Activated naive CD4-positive, alpha-beta T cell treated with anti-CD3 and anti-CD28 coated beads for 36 hours (primary cell): ENCODE measurements at places on chromosomes 1 and 21. TPM values are rescaled to one million over a fixed set of nuclear protein-coding genes. Genes with fewer than 3 reads are reported as not detected.

DNA sequence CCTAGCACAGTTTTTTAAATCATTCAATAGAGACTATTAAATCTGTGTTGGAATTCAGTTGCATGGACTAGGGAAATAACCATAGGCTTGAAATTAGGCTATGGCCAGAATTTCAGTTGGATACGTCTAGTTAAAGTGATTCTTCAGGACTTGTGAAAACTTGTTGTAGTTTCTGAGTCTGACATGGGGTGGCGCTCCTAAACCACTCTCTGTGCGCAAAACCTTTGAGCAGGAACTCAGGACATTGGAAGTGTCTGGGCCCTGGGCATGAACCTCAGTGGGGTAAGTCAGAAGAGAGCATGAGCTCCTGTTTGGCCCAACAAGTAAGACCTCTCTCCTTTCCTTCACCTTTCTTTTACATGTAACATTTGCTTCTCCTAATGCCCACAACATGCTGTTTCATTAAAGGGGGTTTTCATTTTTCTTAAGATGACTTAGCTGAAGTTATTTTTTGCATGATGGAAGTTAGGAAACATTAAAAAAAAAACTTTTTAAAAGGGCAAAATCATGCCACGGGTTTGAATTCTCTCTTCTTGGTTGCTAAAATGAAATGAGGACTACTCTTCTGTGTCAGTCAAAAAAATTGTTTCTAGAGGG lies 17.1 kb upstream of the CCDC190 start:
- peak; percentile 64 for DNase-seq
- peaks cover 34% of the 10 kb centered on the region for H3K27me3 ChIP-seq
- no peak overlapping the region for H3K27ac ChIP-seq
- H3K4me3 ChIP-seq, result no peak overlapping the region
- no peaks in the 10 kb centered on the region for H3K4me1 ChIP-seq

GRCh38 chr1:6508154-6508815 lies 16.8 kb upstream of the PLEKHG5 start:
- no peaks in the 10 kb centered on the region for H3K36me3 ChIP-seq
- H3K27me3 ChIP-seq, result no peaks in the 10 kb centered on the region
- H3K27ac ChIP-seq, result no peak overlapping the region

- H3K4me3 ChIP-seq, result no peak overlapping the region
- DNase-seq, result no peak
- peaks cover 23% of the 10 kb centered on the region for H3K4me1 ChIP-seq
- no peak overlapping the region for H3K27ac ChIP-seq
- H3K27me3 ChIP-seq, result no peaks in the 10 kb centered on the region
These were observed 8.3 kb upstream of the CD55 start for GRCh38 chr1:207313131-207313530.

DNA sequence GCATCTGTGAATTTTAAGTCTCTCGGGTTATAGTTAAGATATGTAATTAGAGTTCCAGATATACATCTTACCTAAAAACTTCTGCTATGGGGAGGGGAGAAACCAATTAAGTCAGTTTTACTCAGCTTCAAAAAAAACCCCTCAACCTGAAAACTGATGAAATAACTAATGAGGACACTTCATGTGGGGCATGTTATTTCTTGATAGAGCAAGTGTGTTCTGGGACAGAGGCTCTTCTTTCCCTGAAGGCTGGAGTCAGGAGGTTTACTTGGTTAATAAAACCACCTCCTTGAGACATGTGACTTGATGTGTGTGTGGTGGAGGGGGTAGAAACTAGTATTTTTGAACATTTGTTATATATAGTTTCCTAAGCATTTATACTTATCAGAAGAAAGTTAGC lies 313.0 kb upstream of the ST6GALNAC5 start:
- no peak overlapping the region for H3K27ac ChIP-seq
- no peak for DNase-seq
- no peaks in the 10 kb centered on the region for H3K4me1 ChIP-seq
- H3K4me3 ChIP-seq, result no peak overlapping the region

DNA sequence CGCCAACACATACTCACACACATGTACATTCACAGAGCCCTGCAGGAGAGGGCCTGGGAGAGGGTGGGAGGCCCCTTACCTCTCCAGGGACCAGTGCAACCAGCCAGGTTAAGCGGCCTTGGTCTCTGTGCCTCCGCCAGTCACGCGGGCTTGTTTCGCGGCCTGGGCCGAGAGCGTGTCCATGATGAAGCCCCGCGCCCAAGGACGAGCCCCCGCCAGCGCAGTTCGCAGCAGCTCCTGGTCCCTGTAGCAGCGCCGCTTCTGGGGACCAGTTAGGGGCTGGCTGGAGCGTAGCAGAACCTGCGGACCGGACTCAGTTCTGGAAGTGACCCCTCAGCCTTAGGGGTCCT lies 7.3 kb upstream of the FAM167B start:
- no peaks in the 10 kb centered on the region for H3K27me3 ChIP-seq
- peaks cover under 1% of the 10 kb centered on the region for H3K36me3 ChIP-seq
- no peak for DNase-seq
- H3K4me1 ChIP-seq, result peaks cover 23% of the 10 kb centered on the region
- peak overlapping the region; percentile 82 for H3K4me3 ChIP-seq
- H3K27ac ChIP-seq, result no peak overlapping the region

DNA sequence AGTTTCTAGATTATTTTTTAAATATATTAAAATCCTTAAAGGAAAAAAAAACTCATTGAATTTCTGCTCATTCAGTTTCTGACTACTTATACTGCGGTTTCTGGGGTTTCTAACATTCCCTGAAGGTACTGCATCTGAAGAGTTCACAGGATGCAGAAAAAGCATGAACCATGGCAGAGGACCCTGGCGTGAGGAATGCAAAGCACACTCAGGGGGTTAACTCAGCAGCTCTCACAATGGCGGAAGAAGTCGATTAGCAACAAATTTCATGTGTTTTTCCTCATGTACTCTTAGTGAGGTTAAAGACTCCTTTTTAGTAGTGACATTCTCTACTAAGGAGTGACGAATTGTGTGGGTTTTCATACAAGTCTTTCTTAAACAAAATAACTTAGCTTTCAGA lies 975.6 kb downstream of the NCAM2 start:
- H3K36me3 ChIP-seq, result no peaks in the 10 kb centered on the region
- DNase-seq, result no peak
- no peak overlapping the region for H3K27ac ChIP-seq
- no peaks in the 10 kb centered on the region for H3K4me1 ChIP-seq

DNA sequence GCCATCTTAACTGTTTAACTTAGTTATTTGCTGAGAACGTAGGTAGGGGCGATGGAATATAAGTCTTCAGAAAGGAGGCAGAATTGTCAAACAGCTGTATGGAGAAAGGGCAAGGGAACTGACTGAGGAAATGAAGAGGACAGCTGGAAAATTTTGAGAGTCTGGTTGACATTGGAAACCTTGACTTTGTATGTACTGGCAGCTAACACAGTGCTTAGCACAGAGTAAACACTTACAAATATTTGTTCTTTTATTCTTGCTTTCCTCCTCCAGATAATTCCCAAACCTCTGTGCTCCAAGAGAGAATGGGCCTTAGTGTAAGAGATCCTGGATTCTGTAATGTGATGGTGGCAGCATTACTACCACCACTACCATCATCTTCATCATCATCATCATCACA lies 91.3 kb downstream of the ZSCAN20 start:
- H3K4me3 ChIP-seq, result no peak overlapping the region
- H3K27ac ChIP-seq, result no peak overlapping the region
- H3K36me3 ChIP-seq, result no peaks in the 10 kb centered on the region
- no peaks in the 10 kb centered on the region for H3K4me1 ChIP-seq
- no peak for DNase-seq

- H3K27me3 ChIP-seq, result peaks cover 12% of the 10 kb centered on the region
- no peak overlapping the region for H3K4me3 ChIP-seq
- H3K36me3 ChIP-seq, result no peaks in the 10 kb centered on the region
These were observed 54.4 kb upstream of the TMPRSS2 start for GRCh38 chr21:41562101-41563000.

DNA sequence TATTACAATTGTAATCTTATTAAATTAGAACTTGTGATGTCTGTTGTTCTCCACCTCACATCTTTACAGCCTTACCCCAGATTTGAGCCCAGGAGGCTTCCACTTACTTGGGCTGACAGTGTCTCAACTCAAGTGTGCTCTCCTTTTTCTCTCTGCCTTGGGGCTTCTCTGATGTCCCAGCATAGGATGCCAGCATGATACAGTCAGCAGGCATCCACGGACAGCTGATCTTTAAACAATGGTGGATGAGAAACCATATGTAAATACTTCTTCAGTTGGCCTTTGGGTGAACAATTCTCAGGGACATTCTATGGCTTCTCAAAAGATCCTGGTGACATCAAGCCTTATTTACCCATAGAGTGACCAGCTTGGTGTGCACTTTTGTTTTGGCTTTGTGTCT lies 107.6 kb upstream of the GORAB start:
- no peak overlapping the region for H3K27ac ChIP-seq
- no peak for DNase-seq
- H3K27me3 ChIP-seq, result peaks cover 25% of the 10 kb centered on the region

- peaks cover under 1% of the 10 kb centered on the region for H3K4me1 ChIP-seq
- H3K4me3 ChIP-seq, result no peak overlapping the region
- no peak overlapping the region for H3K27ac ChIP-seq
- no peaks in the 10 kb centered on the region for H3K27me3 ChIP-seq
These were observed 38.2 kb downstream of the TP73 start for GRCh38 chr1:3690282-3691065.

- DNase-seq, result no peak
- peaks cover 35% of the 10 kb centered on the region for H3K4me1 ChIP-seq
- H3K36me3 ChIP-seq, result peaks cover 1% of the 10 kb centered on the region
- no peaks in the 10 kb centered on the region for H3K27me3 ChIP-seq
- no peak overlapping the region for H3K27ac ChIP-seq
- no peak overlapping the region for H3K4me3 ChIP-seq
These were observed 501.4 kb downstream of the TTLL7 start for GRCh38 chr1:83497563-83497962.

FCRL4 gene
- not detected for total RNA-seq

IGSF9 gene
- total RNA-seq, result not detected

PLXNA2 gene
- total RNA-seq, result 0.35 TPM

C1orf115 gene
- total RNA-seq, result 1.3 TPM

OR6P1 gene
- not detected for total RNA-seq

TNNT2 gene
- not detected for total RNA-seq

RIMS3 gene
- 3.7 TPM for total RNA-seq

TEDDM1 gene
- total RNA-seq, result not detected

TRIM67 gene
- not detected for total RNA-seq

MAP3K7CL gene
- 4.9 TPM for total RNA-seq

OR6N1 gene
- not detected for total RNA-seq

FMO5 gene
- not detected for total RNA-seq

TRIM63 gene
- total RNA-seq, result 0.40 TPM

GBP3 gene
- 1.8 TPM for total RNA-seq
